Activated T-cell treated with anti-CD3 and anti-CD28 coated beads, Interleukin-2, amount 50 U/mL, for 4 hours (primary cell): ENCODE measurements at places on chromosomes 5 and 9. TPM values are rescaled to one million over a fixed set of nuclear protein-coding genes. Genes with fewer than 3 reads are reported as not detected.

GRCh38 chr5:44495280-44495679 is 106.1 kb upstream of the FGF10 start:
- DNase-seq = no peak

Gene SPATA31D4
- total RNA-seq = not detected

DNA sequence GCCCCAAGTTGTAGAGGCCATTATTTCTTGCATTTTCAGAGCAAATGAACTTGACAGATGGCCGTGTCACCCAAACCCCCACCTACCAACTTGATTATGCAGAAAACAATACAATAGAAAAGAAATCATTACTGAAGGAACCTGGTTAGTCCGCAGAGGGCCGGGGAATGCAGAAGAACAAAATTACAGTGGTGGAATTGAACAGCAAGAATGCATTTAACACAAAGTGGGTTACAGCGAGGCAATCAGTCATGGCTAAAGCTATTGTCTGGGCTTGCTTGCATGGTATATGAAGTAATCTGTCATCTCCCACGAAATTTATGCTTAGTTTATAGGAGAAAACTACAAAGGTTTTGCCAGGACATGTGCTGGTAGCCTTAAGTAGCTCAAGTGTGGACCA is 238.3 kb upstream of the IRX1 start:
- no peak for DNase-seq

Gene PKN3
- 5.5 TPM for total RNA-seq

Gene IL9
- total RNA-seq = 74.3 TPM

Gene KIF3A
- 9.4 TPM for total RNA-seq

DNA sequence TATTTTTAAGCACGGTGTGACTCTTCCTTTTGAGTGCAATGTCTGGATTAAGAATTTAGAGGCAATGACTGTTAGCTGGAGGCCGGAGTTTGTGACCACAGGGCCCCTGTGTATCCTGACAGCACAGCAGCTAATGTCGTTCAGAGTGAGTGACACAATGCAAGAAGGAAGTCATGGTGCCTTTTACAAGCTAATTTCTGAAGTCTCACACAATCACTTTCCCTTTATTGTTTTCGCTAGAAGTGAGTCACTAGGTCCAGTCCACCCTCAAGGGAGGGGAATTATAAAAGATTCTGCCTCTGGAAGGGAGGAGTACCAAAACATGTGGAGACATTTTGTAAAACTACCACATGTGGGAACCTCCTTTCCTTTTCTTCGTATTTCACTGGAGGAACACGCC is 185.5 kb upstream of the FGF10 start:
- no peak for DNase-seq

DNA sequence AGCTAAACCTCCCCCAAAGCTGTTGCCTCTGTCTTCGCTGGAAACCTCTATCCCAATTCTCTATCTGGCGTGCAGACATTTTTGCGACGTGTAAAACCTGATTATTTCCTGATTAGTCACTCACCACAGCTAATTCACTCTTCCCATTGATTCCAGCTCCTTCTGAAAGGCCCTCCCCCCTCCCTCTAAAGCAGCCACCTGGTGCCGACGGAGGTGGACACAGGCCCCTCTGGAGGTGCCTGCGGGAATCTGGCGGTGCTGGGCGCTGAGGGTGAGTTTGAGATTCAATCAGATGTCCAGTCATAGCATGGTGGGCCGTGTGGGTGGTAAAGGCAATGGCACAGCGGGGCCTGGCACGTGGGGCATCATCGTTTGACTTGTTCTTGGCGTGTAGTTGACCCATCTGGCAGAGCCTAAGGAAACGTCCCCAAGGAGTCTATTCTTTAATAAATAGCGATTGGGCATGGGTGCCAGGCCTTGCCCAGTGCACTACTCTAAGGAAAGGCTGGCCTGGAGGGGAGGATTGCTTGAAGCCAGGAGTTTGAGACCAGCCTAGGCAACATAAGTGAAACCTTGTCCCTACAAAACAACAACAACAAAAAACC is 271.1 kb upstream of the MVB12B start:
- DNase-seq = no peak

Gene GFI1B
- total RNA-seq = 0.87 TPM

DNA sequence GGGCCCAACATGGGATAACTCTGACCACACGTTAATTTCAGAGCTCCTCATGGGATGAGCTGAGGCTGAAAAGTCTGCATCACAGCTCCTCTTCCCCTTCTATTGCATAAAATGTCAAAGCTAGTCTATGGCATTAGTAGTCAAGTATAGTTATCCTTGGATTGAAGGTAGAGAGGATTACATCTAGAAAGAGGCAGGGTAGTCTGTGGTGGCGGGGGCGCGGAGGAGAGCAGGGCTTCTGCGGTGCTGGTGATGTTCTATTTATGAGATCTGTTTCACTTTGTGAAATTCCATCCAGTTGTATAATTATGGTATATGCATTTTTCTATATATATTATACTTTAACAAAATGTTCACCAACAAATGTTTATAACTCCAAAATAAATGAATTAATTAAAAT is 329.5 kb upstream of the GRAMD2B start:
- no peak for DNase-seq

DNA sequence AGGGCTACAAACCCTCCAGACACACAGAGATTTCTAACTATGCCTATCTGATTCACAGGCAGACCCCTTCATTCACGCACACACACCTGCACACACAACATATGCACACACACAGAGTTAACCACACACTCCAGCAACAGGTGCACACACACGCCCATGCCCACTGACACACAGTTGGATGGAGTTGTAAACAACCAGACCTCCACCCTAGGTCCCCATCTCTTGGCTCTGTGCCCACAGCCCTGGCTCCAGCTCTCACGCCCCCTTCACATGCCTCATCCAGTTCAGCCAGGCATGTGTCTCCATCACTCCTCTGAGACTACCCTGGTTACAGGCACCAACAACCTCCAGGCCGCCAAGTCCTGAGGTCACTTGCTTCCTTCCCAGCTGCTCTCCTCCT is 61.1 kb downstream of the PSD2 start:
- DNase-seq = no peak

DNA sequence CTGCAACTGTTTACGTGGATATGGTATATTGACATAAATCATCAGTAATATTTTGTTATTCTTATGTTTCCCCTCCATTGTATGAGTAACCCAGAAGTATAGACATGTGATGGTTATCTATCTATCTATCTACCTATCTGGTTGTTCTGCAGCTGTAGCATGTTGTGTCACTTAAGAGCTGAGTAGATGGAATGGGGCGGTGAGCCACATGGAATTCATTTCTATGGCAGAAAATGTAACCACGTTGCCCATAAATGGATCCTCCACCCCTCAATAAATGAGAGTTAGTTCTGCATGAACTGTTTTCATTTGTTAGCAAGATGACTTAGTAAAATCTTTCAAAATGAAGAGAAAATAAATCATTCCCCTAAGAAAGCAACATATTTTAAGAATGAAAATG is 553.2 kb downstream of the MAT2B start:
- no peak for DNase-seq

GRCh38 chr9:83384214-83384613 is 154.0 kb downstream of the FRMD3 start:
- no peak for DNase-seq

GRCh38 chr5:37991301-37992299 is 151.8 kb upstream of the GDNF start:
- DNase-seq = no peak

Gene CSF1R
- total RNA-seq = 0.46 TPM

Gene PCDHGC3
- total RNA-seq = 0.55 TPM

DNA sequence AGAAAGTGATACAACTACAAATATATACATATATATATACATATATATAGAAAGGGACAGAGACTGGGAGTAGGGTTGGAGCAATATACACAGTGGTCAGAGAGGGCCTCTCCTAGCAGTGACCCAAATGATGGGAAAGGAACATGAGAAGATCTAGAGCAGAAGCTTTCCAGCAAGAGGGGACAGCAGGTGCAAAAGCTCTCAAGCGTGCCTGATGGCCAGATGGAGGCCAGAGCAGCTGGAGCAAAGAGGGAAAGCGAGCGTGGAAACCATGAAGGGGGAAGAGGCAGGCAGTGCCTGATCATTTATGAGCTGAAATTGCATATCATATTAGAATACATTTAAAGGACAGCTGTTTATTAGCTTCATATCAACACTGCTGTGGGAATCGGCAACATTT is 7.6 kb upstream of the GRPEL2 start:
- no peak for DNase-seq

Gene TGFBR1
- 14.6 TPM for total RNA-seq

GRCh38 chr5:93620487-93621326 is 37.7 kb downstream of the NR2F1 start:
- peak; percentile 36 for DNase-seq

DNA sequence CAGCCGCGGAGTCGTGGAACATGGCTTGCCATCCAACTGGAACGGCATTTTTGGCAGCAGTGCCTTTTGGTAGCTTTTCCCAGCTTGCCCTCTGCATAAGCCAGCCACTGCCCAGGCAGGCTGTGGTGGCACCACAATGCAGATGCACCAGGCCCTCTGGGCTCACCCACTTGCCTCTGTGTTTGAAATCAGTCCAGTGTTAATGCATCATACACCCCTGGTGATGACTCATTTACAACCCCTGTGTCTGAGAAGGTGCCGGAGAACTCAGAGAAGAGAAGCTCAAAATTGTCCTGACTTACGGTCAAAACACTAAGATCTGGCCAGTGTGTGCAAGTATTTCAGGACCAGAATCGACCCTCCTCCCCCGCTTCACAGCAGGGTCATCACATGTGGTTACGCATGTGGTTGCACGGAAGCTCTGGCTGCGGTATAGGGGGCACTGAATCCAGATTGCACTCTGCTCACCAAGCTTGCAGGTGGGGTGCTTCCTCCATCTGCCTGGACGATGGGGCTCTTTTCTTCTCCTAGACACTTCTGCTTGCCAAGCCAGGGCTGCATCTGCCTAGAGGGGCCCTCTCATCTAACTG is 66.5 kb upstream of the SMIM15 start:
- no peak for DNase-seq

GRCh38 chr5:108607421-108607820 is 140.3 kb upstream of the FER start:
- no peak for DNase-seq

GRCh38 chr9:117644133-117644931 is 59.9 kb upstream of the TLR4 start:
- peak; percentile 13 for DNase-seq

DNA sequence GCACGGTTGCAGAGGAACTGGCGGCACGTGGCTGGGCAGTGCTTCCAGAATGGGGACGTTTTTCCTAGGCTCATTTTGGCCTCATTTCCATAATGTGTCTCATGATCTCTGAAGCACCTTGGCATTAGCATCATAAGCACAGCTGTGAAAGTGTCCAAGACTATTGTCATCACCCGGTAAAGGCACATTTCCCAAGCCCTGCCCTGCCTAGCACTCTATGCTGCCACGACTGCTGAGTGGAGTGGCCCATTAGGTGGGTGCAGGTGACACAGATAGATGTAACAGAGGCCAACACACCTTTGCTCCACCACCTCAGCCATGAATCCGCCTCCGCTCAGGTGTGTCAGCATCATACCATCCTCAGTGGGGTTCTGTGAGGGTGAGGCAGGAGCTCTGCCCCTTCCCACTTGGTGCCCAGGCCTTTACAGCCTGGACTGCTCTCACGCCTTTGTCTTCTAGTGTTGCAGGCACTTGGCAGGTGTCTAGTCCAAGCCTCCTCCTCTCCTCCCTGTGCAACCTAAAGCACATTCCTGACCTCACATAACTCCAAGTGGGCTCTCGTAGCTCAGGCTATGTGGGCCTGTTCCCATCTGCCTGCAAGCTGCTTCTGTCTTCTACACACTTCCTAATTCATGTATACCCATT is 213.0 kb downstream of the FSTL4 start:
- no peak for DNase-seq

Gene PCDHB14
- total RNA-seq = not detected

Gene C9orf43
- total RNA-seq = 1.1 TPM

GRCh38 chr9:128987805-128988204 is 40.3 kb downstream of the NUP188 start:
- no peak for DNase-seq

DNA sequence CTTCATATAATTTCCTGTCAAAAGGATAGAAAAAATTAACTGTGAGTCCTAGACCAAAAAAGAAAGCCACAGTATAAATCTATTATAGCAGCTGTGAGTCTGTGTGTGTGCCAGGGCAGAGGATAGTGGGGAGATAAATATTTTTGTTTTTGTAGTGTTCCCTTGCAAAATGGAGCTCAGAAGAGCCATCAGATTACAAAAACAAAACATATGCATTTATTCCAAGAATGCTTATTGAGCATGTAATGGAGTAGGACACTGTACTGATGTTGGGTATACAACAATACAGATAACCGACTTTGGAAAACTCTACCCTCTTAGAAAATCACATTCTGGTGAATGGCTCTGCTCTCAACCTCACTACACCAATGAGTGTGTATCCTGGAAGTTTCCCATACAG is 111.0 kb downstream of the DMAC1 start:
- no peak for DNase-seq

Gene SLC4A9
- not detected for total RNA-seq

GRCh38 chr9:1267581-1267980 is 217.4 kb downstream of the DMRT2 start:
- no peak for DNase-seq

Gene SLC2A8
- 3.0 TPM for total RNA-seq

- DNase-seq = no peak
These were observed 133.8 kb upstream of the MEF2C start for GRCh38 chr5:89016741-89017303.

Gene PRUNE2
- total RNA-seq = 0.05 TPM

- DNase-seq = no peak
These were observed at the start of gene PCDHGA12 for GRCh38 chr5:141430332-141431113. Gene PCDHGA12, plus strand, starts transcription at chr5:141430507. Its CDS starts 253 bp downstream, at chr5:141430760.

GRCh38 chr9:128823362-128823902 is 5.1 kb downstream of the ENDOG start:
- DNase-seq = no peak

- DNase-seq = no peak
These were observed 56.8 kb downstream of the TRIO start for GRCh38 chr5:14199902-14200301.
